Activated CD8-positive, alpha-beta memory T cell treated with anti-CD3 and anti-CD28 coated beads for 1 hour (primary cell): ENCODE measurements at places on chromosomes 13 and 19.

GRCh38 chr13:109881347-109881725 is 95.0 kb upstream of the IRS2 start:
- no peak for DNase-seq

- no peak for DNase-seq
Measured at GRCh38 chr13:105442949-105443699, 1092.3 kb downstream of the EFNB2 start.

DNA sequence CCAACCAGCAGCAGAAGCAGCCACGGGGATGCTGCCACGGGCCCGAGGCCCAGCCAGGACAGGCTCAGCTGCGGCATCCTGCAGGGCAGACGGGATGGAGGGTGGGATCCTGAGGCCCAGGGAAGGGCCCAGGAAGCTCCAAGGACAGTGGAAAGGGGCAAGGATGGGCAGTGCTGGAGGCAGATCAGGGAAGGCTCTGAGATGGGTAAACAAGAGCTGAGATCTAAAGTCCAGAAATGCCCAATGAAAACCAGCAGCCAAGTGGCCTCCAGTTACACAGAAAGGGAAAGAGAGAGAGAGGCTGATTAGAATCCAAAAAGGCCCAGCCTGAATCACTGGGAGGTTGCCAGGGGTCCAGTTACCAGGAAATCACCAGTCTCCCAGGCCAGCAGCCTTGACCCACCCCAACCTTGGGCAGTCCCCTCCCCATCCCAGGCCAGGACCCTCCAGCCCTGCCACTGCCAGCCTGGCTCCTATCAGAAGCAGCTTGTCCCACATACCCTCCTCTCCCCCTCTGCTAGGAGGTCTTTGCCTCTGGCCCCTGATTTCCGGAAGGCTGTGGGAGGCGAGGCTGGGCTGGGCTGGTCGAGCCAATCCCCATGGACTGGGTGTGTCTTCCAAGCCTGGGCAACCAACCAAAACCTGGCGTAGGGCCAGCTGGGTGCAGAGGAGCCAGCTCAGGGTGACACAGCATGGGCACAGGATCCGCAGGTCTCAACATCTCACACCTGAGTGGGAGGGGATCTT is at the start of gene CYP4F11:
Gene CYP4F11 (minus strand): TSS at position 198 of the 747 bp plus-strand sequence. CDS start 121 bp downstream, at position 77.
- DNase-seq = no peak

DNA sequence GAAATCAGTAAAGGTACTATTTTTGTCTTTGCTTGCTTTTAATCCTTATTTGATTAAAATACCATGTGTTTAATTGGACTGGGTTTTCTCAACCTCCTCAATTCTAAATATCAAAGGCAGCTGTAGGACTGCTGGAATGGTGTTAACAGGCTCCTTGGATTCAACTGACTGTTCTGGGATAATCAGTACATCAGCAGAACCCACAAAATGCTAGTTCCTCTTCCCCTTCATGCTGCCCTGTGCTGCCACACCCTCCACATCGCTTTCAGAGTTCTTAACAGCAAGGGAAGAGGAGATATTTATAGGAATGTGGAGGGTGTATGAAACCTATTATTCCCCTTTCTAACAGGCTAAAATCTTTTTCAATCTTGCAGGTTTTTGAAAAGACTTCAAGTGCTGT is 82.4 kb downstream of the KCTD12 start:
- no peak for DNase-seq

GRCh38 chr19:38173291-38174041 is 50.6 kb downstream of the DPF1 start:
- no peak for DNase-seq

DNA sequence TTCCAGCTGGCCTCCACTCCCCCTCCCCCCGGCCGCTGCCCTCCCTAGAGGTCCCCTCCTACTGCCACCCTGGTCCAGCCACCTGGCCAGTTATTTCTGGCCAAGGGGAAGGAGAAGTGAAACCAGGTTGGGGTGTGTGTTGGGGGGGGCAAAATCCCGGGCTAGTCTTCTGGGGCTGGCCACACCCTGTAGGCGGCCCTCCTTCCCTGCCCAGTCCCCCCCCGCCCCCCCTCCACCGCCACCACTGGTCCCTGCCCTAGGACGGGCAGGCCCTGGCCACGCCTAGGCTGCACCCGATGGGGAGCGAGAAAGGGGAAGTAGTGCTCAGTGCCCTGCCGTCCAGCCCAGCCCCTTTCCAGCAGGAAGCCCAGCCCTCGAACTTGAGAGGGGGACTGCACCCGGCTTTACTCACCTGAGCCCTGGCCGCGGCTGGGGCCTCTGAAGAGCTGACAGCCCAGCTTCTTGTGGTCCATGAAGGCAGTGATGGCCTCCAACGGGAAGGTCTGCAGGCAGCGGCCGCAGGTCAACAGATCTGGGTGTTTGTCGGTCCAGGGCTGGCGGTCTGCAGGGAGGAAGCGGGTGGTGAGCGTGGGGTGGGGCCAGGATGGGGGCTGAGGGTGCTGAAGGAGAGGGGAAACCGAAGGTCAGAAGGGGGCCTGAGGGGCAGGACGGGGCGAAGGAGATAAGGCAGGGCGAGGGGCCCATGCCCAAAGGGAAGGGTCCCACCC is 813 bp downstream of the ZNF296 start:
- no peak for DNase-seq

DNA sequence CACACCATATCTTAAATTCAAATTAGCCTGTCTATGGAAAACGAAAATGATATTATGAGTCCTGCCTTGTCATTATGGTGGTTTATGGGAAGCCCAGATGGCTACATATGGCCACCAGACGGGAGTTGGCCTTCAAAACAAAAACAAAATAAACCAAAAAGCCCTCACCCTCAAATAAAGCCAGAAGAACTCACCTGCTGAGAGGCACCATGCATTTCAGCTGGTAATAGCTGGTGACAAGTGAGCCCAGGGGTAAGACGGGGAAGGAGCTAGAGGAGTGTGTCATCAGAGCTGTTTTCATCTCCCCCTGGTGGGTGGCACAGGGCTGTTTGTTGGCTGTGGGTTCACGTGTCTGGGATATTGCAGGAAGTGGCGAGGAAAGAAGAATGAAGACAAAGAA is 152.9 kb downstream of the EFNB2 start:
- DNase-seq = no peak

DNA sequence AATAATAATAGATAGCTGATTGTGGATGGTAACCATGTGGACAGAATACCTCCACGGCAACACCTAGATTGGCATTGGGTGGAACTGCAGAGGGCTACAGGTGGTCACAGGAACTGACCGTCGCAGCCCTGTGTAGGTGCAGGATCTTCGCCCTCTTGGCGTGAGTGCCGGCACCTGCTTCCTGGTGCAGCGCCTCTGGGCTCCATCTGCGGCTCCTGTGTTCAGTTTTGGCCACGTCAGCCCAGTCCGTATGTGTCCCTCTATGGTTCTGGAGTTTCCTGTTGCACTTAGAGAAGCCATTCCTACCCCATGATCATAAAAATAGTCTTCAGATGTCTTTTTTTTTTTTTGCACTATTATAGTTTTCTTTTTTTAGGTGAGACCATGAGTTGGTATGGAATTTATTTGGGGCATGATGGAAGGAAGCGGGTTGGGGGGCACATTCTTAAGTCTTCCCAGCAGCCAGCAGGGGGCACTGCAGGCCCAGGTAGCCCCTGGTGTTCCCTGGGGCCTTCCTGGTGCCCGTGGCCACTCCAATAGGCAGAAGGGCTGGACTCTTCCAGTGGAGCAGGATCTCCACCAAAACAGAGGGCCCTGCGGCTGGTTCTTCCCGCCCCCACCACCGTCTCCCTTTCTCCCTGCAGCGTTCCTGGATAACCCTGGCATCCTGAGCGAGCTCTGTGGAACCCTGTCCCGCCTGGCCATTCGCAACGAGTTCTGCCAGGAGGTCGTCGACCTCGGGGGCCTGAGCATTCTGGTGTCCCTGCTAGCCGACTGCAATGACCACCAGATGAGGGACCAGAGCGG is 10.1 kb upstream of the SLC25A42 start:
- peak; percentile 32 for DNase-seq

GRCh38 chr19:1558552-1558951 is 9.6 kb downstream of the MEX3D start:
- DNase-seq = no peak

DNA sequence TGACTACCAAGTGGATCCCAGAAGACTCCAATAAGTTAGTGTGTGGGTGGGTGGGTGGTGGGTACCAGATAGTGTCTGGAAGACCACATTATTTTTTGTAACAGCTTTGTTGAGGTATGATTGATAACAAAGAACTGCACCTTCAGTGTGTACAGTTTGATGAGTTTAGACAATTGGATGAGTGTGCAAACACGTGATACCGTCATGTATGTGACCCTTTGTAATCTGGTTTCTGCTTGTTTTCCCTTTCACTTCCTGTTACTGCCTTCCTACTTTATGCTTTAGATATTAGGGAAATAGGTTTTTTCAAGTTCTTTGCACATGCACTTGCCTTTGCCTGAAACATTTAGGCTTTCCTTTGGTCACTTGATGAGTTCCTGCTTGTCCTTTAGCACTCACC is 8.5 kb downstream of the RPL21 start:
- DNase-seq = no peak

DNA sequence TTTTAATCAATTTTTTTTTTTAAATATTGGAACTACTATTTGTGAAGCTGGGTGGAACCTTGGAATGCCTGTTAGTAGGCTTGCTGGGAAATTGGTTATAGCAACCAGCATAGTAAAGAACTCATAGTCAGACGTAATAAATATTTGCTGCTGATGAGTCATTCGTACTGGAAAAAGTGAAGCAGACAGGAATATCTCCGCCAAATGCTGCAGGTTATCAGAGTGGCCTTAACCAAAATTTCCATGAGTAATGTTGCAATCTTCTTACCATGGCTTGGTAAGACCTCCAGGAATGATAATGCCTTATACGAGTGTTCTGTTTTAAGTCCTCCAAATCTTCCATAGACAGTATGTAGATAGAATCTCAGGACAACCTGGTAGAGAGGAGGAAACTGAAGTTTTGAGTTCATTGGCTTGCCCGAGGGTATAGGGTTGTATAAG is 34.2 kb downstream of the MBNL2 start:
- DNase-seq = no peak

DNA sequence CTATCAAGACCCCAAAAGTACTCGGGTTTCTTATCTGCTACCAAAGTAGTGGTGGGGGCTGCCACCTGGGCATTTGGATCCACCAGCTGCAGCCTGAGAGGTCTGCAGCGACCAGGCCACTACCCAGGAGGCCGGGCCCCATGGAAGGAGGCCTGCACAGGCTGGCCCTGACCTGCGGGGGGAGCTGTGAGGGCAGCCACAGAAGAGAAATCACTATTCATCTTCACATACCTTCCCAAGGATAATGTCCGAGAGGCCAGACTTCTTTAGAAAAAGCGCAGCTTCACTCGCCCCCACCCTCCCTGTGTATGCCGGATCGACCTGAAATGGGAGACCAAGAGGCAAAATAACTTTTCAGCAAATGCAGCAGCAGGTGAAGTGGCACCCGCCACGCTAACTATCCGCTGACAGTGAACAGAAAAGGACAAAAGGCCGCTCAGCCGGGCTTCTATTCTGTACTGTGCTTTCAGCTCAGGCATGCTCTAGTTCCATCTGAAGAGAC is 30.1 kb downstream of the EPS15L1 start:
- DNase-seq = no peak

DNA sequence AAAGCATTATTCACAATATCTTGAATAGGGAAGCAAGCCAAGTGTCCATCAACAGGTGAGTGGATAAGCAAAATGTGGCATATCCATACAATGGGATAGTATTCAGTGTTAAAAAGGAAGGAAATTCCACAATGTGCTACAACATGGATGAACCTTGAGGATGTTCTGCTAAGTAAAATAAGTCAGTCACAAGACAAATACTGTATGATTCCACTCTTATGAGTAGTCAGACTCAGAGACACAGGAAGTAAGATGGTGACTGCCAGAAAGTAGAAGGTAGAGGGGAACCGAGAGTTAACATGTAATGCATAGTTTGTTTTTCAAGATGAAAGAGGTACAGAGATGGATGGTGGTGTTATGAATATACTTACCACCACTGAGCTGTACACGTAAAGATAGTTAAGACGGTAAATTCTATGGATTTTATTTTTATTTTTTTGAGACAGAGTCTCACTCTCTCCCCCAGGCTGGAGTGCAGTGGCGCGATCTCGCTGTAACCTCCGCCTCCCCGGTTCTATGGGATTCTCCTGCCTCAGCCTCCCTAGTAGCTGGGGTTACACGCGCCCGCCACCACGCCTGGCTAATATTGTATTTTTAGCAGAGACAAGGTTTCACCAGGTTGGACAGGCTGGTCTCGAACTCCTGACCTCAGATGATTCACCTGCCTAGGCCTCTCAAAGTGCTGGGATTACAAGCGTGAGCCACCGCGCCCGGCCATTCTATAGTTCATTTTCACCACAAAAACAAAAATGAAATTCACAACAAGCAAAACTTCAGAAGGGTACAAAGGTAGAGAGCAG is 1.0 kb upstream of the CHAMP1 start:
- no peak for DNase-seq

DNA sequence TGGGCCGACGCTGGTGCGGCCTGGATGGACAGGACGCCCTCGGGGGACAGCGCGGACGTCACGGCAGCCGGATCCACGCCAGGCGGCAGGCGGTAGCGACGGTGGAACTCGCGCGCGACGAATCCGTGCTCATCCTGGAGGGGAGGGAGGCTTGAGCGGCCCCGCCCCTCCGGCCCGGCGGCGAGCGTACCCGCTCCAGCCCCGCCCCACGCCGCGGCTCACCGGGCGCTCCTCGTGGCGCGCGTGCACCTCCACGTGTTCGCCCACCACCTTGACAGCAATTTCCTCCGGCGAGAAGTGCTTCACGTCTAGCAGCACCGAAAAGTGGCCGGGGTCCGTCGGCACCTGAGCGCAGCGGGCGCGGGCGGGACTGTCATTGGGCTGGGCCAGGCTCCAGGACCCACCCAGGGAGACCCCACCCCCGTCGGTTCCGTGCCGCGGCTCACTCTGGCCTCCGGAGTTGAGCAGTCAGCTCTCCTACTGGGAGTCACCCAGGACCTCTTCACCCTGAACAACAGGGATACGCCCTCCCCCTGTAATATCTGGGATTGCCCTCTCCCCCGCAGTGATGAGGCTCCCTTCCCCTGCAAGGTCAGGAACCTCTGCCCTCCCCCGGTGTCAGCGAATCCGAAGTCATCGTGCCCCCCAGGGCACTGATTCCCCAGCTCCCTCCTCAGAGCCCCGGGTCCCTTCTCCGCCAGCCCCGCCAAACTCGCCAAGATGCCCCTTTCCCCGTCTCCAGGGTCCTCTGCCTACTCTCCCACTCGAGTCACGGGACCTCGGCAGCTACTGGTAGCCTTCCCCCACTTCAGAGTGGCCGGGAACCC is 1.1 kb downstream of the HSPB6 start:
- no peak for DNase-seq

DNA sequence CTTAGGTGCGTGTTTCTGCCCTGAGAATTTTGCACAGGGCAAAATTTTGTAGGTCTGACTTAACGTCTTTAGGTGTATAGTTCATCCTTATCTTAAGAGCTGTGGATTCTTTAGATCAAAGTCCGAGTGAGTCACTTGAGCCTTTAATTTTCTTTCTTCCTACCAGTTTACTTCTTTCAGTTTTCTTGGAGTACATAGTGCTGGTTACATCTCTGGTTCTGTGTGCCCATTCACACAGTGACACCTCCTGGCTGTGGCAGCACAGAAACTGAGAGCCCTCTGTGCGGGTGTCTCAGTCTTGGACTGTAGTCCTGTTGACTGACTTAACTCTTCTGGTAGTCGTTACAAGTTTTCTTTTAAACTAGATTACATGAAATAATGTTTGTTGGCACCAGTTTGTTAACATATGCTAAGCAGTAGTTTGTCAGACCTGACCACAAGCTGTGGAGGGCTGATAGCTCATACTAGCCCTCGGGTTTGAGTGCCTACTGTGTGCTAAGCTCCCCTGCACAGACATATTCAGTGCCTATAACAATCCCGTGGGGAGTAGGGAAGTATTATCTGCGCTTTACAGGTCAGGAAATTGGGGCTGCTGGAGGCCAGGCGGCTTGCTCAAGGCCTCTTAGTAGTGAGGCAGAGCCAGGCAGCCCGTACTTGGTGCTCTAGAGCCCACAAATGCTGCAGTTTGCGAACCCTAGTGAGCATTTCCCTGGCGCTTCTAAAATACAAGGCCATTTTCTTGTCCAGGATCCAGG is 1.6 kb downstream of the GATAD2A start:
- peak; percentile 29 for DNase-seq
